ENCODE measurements at places on chromosomes 3 and 15. TPM values are rescaled to one million over a fixed set of nuclear protein-coding genes. Genes with fewer than 3 reads are reported as not detected.

The MST1R gene
- total RNA-seq, result 1.8 TPM

The AGBL1 gene
- total RNA-seq, result not detected

The SLC6A1 gene
- 0.39 TPM for total RNA-seq

The PLOD2 gene
- 219 TPM for total RNA-seq

The XXYLT1 gene
- total RNA-seq, result 17.0 TPM

The ANKUB1 gene
- not detected for total RNA-seq

The ABHD5 gene
- total RNA-seq, result 215 TPM

The GP9 gene
- total RNA-seq, result not detected

The MYL3 gene
- 2.6 TPM for total RNA-seq

The IL17RD gene
- total RNA-seq, result 3.5 TPM
